ENCODE measurements at places on chromosomes 2 and 18.

DNA sequence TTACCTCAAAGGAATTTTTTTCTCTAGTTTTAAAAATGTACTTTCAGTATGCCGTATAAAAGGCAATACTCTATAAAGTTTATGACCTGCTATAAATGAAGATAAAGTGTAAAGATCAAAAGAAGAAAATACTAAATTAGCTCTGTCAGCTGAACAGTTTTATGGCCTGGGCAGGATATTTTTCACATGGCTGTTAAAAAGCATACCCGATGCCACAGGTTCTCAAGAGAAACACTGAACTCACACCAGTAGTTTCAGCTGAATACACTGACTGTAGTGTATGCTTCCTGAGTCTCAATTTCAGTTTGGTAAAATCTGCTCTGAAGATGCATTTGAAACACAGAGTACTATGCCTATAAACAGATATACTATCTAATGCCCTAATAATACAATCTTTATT lies 126.0 kb downstream of the PIGN start:
- DNase-seq = no peak

GRCh38 chr18:48904091-48904490 lies 46.7 kb downstream of the SMAD7 start:
- no peak for DNase-seq

DNA sequence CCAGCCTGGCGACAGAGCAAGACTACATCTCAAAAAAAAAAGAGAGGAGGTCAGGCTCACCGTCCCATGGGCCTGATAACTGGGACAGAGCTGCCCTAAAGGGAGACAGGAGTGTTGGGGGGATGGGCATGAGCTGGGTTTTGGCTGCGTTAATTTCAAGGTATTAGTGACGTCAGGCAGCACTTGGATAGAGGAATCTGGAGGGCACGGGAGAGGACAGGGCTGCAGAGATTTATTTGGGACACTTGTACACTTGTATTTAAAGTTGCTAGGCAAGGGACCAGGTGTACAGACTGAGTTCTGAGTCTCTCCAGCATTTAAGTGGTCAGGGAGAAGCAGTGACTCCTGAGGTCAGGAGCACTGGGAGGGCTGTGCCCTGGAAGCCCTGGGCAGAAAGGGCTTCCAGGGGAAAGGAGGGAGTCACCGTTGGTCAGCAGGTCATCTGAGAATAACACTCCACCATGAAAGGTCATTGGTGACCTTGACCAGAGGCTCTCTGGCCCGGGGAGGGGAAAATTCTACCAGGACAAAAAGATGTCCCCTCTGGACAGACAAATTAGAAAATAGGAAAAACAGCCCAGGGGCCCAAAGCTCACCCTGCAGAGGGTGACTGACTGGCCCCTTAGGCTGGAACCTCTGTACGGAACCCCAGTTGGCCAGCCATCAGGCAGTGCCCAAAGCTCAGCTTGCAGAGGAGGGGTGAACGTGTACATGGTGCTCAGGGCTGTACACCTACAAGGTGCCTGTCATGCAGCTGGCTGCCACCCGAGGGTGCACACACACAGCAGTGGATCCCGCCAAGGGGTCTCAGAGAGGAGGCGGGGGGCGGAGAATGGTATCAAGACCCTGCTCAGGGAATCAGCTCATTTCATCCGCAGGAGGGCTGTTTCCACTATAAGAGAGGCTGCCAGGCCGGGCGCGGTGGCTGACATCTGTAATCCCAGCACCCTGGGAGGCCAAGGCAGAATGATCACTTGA lies 23.0 kb upstream of the CNNM3 start:
- DNase-seq = no peak

- no peak for DNase-seq
Measured at GRCh38 chr2:195579776-195580555, 77.1 kb upstream of the SLC39A10 start.

DNA sequence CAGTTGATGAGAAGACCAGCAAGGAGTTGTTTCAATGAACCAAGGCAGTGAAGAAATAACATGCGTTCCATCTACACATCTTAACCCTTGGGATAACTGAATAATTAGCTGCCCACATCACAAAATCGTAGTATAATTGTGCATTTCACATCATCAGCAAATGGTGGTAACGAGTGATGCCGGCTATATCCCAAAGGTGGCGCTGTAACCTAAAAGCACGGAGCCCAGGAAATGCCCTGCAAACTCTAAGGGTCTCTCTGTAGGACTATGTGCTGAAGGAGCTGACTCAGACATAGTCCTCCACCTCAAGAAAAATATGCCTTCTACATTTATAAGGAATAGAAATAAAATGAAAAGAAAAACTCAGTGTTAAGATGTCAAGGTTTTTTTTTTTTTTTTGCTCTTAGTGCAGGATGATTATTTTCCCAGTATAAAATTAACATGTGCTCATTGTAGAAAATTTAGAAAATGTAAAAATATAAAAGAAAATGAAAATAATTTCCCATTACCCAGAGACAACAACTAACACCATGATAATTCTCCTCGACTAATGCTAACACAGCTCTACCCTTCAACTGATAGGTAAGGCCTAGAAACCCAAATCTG lies 23.1 kb upstream of the DSG3 start:
- DNase-seq = no peak

- no peak for DNase-seq
Measured at GRCh38 chr18:74868461-74868860, 270.8 kb downstream of the ZNF407 start.
